Progenitor cell of endocrine pancreas (in vitro differentiated cells): ENCODE measurements at places on chromosomes 5 and 9.

DNA sequence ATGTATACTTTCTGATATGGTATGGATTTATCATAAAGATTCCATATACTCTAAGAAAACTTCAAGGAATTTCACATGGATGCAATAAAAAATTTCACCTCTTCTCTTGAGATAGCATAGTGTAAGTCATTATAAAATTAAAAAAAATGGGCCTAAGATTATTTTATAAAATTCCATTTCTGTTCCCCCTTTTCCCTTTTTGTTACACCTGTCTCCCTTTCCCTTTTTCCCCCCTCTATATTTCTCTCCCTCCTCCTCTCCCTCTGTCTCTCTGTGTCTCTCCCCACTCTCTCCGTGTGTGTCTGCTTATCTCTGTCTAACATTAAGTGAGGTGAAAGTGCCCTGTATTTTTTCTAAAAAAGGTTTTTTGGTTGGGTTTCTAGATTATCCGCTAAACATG, 180.2 kb downstream of the NIPBL start:
- no peak for DNase-seq

DNA sequence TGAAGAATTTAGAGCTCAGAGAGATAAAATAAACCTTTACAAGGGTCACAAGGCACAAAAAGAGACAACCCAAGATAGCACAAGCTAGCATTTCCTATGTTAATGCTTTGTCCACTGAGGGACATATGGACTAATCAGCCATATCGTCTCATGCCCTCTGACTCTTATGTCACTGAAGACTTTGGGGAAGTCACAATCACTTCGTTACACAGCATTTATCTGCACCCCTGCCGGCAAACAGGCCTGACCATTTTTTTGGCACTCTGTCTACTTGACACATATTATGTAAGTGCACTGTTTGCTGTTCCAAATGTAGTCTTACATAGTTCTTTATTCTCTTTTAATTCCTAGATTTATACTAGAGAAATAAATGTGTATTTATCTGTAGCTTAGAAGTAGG, 13.9 kb upstream of the BNC2 start:
- DNase-seq = no peak

DNA sequence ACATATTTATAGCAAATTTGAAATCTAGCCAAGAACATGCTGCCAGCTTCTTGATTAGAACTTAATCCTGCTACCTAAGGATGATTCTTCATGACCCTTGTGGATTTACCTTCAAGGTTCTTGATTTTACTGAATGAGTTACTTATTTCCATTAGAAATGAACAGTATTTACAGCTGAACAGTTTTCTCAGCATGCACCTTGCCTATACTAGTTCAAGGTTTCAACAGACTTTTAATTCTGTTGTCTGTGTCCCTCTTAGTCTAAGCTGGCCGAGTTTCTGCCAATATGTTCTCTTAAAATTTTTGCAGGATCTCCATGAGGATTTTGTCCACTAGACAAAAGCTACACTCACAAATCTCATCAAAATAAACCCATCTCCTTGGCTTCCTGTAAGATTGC, 188.8 kb upstream of the ST8SIA4 start:
- DNase-seq = no peak

- no peak for DNase-seq
Observed at GRCh38 chr9:85453850-85454249, 287.9 kb downstream of the AGTPBP1 start.

DNA sequence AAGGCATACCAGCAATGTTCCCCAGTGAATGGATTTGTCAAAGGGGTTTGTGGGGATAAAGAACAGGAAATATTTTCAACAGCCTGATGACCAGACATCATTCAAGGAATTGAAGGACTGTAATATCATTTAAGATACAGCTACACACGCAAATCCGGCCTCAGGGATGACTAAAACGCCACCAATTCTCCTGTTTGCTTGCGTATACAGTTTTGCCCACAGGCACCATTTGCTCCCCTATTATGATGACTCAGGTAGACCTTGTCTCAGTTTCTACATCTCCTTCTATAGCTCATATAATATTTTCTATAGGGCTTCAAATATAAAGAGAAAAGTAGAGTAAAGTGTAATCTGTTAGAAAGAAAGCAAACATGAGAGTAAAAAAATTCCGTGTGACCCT, 29.7 kb upstream of the ITGA1 start:
- no peak for DNase-seq

GRCh38 chr9:95993337-95993736, 117.8 kb downstream of the ERCC6L2 start:
- no peak for DNase-seq

DNA sequence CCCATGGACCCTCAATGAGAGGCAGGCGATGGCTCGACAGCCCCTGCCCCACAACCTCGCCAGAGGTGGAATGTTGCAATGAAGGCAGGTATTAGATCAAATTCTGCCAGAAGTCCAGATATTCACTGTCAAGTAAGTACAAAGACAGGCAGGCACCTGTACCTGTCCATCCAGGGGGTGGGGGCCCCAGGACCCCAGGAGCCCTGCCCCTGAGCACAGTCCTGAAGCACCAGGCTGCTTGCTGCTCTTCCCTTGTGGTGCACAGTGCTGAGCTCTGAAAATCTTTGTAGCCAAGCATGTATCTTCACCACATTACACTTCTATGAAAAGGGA, 26.2 kb upstream of the HMCN2 start:
- no peak for DNase-seq

GRCh38 chr5:179916523-179916922, 8.8 kb upstream of the TBC1D9B start:
- no peak for DNase-seq

GRCh38 chr5:145991044-145991575, 54.7 kb downstream of the SH3RF2 start:
- no peak for DNase-seq

- no peak for DNase-seq
Observed at GRCh38 chr5:68071736-68072135, 143.8 kb upstream of the PIK3R1 start.
